Daoy (cell line): ENCODE measurements at places on chromosomes 11 and 22.

DNA sequence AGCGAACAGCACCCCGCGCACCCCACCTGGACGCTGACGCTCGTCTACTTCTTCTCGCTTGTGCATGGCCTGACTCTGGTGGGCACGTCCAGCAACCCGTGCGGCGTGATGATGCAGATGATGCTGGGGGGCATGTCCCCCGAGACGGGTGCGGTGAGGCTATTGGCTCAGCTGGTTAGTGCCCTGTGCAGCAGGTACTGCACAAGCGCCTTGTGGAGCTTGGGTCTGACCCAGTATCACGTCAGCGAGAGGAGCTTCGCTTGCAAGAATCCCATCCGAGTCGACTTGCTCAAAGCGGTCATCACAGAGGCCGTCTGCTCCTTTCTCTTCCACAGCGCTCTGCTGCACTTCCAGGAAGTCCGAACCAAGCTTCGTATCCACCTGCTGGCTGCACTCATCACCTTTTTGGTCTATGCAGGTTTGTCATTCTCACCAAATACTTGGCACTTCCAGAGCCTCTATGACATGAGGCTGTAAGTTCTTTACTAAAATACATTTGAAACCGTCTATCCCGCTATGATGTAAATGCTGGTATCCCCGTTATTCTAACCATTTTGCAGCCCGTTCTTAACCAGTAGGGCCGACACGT is 535 bp downstream of the AQP11 start:
- DNase-seq, result peak; percentile 24

DNA sequence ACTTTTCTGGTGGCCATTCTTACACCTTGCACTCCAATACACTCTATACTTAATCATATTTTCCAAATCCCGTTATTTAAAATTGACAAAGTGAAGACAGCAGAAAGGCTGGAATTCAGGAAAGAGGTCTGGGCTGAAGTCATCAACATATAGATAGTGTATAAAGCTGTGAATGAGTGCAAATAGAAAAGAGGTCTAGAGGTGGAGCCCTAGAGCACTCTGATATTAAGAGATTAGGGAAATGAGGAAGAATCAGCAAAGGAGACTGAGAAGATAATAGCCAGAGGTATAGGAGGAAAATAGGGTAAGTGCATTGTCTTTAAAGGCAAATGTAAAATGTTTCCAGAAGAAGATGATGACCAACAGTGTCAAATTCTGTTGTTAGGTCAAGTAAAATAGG is 7.9 kb downstream of the CTR9 start:
- DNase-seq, result no peak

- DNase-seq, result no peak
These were observed 7.6 kb downstream of the CKAP5 start for GRCh38 chr11:46838501-46838900.

GRCh38 chr11:95074792-95075563 is 8.3 kb downstream of the SRSF8 start:
- DNase-seq, result peak; percentile 41

DNA sequence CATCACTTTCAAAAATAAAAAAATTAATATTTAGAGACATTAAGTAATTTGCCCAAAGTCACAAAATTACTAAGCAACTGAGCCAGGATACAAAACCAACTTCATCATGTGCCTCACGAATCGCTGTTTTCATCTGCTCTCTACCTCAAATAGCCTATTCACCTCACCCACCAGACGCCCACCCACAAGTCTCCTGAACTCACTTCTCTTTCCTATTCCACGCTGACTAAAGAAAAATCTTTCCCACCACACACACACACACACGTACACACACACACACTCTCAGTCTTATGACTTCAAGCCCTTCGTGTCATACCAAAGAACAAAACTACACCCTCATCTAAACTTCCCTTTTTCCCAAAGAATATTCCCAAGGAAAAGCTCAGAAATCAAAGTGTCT is 2.2 kb downstream of the OR8B12 start:
- no peak for DNase-seq
